Right kidney (tissue), 9 donors: ENCODE measurements at places on chromosomes 11 and 22.

DNA sequence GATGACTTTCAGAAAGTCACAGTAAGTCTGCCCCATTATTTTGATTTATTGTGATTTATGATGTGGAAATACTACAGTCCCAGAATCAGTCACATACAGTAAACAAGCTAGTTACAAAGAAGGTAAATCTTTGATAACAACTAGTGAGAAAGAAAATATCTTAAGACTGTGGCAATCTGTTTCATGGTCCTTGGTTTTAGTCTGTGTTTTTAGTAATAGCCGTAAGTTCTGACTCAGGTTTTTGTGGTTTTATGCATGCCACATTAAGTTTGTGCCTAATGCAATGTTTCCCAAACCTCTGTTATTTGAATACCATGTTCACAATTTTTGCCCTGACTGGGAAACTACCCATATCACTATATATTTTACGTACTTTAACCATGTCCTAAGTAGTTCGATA lies 6.7 kb downstream of the CEP295 start:
- no peak for DNase-seq

- DNase-seq: no peak
These were observed 15.8 kb upstream of the SIK2 start for GRCh38 chr11:111586388-111586831.

- no peak for DNase-seq
These were observed 134.9 kb downstream of the RCN1 start for GRCh38 chr11:32225571-32226285.

- no peak for DNase-seq
These were observed 23.3 kb upstream of the RELA start for GRCh38 chr11:65685981-65686380.

GRCh38 chr11:32426819-32427615 lies 8.3 kb downstream of the WT1 start:
- DNase-seq: peak; percentile 79

DNA sequence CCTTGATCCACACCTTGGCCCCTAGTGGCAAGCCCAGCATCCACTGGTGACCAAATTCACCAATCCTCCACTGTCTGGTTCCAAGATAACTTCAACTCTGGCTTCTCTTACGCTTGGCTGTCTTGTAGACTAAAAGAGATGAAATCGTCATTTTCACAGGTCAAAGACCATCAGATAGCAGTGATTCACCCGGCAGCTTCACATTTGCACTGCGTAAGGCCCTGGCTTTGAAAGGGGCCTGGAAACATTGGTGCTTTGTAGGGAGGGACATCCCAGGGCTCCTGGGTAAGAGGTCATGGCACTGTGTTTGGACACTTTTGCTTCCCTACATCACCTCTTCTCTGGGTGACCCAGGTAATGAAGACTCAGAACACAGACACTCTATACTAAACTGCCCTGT lies 30.1 kb upstream of the FADD start:
- no peak for DNase-seq

DNA sequence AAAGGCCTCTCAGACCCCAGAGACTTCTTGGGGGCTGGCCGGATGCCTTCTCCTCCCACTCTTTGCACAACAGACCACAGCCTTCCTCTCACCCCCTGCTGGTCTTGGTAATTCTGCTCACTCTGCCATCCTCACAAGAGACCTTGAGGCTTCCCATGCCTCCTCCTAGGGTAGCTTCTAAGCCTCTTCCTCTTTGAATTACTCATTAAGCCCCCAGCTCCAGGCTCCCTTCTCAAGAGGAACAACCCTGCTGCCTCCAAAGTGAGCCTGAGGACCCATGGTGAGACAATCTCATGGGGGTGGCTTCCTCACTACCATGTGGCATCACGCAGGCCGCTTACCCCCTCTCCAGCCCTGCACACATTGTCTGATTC lies 184.6 kb upstream of the SYT13 start:
- DNase-seq: no peak

DNA sequence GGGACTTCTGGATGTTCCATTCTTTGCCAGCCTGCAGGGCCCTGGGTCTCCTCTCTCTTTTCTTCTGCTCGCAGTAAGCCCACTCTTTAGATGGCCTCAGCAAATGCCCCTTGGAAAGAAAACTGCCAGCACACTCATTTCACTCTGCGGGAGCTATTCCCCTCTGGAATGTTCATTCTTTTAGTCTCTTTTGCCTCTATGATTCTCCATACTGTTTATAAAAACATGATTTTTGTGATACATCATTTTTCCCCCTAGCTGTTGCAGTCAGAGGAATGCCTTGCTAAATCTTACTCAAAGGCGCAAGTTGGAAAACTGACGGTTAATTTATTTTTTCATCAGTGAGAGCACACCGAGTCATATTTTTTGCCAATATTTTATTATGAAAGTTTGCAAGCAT lies 184.9 kb downstream of the SNX19 start:
- DNase-seq: no peak
